ENCODE measurements at places on chromosomes 7 and 10.

- DNase-seq = no peak
These were observed 6.3 kb upstream of the OPN4 start for GRCh38 chr10:86647773-86648703.

- no peak for DNase-seq
These were observed 71.2 kb downstream of the WNT2 start for GRCh38 chr7:117251687-117252086.

- no peak for DNase-seq
These were observed 324.0 kb downstream of the LHFPL3 start for GRCh38 chr7:104652434-104652833.

DNA sequence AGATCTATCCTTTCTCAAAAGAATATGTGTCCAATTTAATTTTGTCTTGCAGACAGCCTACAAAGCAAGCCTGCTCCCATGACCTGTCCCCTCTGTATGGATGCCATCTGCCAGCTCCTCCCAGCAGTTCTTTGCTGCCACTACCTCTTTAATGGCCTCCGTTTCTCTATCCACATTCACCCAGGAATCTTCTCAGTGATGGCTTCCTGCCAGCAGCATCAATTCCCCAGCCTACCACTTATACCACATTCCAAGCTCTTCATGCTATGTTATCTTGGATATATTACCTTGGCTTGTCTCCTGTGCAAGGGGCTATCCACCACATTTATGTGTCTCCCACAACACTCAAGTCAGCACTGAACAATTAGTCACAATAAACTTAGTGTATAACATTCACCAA lies 133.2 kb downstream of the VPS50 start:
- DNase-seq = no peak

GRCh38 chr7:115869190-115869589 lies 161.4 kb downstream of the TFEC start:
- no peak for DNase-seq

GRCh38 chr7:157807510-157807909 lies 470.7 kb downstream of the DNAJB6 start:
- no peak for DNase-seq

Measured in NCI-H524 (cell line).